Kidney epithelial cell (primary cell): ENCODE measurements at places on chromosomes 5 and 9.

DNA sequence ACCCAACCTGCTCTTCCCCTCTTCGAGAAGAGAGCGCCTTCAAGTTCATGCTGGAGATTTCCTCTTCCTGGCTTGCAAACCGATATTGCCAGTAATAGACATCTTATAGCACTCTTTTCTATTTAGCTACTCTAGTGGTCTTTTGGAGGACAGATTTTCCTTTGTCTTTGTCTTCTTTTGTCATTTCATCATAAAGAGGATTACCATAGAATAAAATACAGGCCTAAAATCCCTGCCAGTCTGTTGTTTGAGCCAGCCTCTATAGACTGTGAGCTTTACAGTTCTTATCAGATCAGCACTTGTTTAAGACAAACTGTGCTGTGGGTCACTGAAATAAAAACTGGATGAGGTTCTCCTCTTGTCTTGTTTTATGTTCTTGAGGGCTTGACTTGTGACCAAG, 802.8 kb downstream of the NR2F1-AS1 start:
- DNase-seq: no peak

DNA sequence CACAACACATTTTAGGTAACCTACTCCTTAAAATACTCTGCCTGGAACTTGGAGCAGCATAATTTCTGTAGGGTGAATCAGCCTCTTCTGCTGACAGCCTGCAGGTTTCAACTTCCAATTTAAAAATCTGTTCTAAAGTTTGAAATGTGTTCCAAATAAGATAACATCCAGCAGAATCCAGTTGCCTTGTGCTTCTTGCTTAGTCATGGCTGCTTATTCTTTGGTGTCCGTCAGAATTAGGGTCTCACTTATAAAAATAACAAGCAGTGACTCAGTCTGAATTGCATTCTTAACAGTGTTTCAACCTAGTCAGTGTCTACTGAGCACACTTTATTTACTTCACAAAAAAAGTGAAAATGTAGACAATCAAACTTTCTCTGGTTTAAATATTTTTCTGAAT, 3.7 kb downstream of the CDH6 start:
- DNase-seq: no peak

DNA sequence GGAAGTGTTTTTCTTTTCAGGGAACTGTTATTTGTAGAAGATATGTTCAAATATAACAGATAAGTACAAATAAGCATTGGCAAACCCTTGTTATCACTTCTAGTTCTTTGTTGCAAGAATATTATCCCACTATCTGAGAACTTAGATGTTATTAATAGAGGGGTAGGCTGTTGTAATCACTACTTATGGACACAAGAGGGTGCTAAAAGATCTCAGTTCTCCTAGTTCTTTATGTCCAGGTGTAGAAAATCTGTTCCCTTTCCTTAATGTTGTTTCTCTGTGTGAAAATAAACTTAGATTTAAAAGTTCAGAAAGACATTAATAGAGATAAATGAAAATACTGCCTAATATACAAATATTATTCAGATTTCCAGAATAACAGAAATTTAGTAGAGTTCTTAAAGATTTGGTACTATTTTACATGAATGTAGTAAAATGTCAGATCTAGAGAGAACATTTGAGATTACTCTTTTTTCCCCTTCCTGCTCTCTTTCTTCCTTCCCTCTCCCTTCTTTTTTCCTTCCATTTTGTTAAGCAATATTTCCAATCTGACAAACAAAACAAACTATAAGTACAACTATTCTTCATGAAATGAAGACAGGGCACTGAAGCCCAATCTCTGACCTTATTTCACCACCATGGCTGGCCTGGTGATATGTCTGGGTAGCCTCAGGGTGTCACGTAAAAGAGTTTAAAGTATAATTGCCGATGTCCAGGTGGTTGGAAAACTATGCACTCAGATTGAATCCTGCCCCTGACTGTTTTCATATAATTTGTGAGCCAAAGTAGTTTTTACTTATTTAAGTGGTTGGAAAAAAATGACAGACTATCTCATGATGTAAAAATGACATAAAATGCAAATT, 43.6 kb upstream of the C5orf46 start:
- peak; percentile 1 for DNase-seq

DNA sequence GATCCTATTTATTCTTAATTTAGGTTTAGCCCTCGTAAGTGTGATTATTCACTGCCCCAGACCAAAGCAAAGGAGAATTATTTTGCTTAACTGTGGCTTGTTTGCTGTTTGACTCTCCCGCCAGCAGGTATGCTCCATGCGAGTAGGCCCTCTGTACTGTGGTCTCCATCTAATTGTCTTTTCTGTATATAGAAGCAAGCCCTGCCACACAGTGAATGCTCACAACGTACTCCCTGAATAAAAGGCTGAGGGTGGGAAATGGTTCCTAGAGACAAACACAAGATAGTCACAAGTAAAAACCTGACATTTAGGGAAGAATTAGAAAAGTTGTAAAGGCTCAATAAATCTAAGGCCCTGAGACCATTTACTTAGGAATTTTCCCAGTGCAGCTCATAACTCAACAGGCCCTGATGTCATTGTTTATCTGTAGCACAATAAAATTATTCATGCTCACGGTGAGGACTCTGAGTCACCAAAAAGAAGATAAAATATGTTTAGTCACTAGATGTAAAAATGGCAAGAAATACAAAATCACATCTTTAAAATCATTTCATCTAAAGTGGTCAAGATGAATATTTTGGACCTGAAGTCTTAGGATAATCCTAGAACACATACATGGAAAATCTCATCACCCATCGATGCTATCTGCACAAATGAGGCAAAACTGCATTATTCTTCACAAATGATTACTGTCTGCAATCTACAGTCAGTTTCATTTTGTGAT, 473.2 kb downstream of the ENC1 start:
- peak; percentile 29 for DNase-seq

DNA sequence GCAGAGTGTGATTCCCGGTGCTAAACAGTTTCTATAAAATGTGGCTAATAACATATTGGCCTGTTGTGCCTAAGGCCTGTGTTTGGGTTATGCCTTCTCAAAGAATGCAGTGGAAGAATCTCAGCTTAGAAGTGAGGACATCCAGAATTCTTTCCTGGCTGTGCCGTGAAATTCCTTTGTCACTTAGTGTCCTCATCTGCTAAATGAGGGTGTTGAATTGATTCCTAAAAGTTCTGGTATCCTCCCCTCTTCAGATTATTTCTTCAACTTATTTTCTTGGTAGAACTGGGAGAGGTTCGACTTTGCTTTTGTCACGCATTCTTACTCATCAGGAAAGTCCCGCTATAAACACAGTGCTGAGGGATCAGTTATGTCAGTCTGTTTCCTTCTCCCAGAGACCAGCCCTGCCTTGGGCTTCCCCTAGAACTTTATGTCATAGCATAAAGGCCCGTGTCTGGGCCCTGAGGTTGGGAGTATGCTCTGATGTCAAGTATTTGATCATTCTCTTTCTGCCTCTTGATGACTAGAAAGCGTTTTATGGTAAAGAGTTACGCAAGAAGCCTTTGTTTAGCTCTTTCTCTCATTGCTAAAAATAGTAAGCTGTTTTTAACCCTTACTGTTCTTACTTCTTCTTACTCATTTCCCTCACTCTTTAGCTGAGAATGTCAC, 29.5 kb downstream of the MTAP start:
- peak; percentile 78 for DNase-seq

DNA sequence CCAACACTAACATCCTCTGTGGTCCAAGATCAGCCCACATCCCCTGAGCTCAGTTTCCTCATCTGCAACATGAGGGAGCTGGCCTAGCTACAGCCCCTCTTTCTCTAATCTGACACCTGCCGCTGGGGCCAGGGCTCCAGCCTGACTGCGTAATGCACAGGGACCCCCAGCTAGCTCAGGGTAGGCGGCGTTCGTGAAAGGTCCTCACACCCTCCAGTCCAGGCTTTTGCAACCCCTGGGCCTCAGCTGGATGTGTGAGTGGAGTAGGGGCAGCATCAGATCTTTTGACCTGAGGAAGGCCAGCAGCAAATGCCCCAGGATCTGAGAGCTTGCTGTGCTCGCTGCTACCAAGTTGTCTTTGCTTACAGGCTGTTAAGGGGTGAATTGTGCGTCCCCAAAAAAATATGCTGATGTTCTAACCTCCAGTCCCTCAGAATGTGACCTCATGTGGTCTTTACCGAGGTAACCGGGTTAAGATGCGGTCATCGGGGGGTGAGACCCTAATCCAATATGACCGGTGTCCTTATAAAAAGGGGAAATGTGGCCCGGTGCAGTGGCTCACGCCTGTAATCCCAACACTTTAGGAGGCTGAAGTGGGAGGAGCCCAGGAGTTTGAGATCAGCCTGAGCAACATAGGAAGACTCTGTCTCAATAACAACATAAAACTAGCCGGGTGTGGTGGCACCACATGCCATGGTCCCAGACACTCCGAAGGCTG, 47.8 kb downstream of the PLPP7 start:
- no peak for DNase-seq

DNA sequence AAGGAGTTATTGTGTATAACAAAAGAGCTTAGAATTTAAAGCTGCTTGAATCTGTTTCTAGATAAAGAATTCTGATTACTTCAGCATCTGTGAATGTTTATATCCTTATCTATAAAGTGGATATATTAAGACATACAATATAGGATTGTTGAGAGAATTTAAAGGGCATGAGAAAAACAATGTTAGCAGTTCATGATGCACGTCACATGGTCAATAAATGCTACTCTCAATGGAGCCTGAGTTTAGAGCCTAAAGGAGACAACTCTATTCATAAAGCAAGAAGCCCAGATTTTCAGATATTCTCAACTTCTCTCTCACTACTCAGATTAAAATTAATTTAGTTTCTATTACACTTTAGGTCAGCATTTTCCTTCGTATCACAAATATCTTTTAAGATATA, 666.7 kb upstream of the CDH18 start:
- DNase-seq: no peak

- no peak for DNase-seq
Observed at GRCh38 chr5:171975262-171975876, 31.1 kb downstream of the FBXW11 start.

DNA sequence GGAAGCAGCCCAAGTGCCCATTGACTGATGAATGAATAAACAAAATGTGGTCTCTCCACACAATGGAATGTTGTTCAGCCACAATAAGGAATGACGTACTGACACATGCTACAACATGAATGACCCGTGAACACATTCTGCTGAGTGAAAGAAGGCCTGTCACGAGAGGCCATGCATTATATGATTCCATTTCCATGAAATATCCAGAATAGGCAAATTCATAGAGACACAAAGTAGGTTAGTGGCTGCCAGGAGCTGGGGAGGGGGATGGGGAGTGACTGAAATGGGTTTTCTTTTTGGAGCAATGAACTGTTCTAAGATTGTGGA, 41.4 kb downstream of the BICD2 start:
- no peak for DNase-seq

DNA sequence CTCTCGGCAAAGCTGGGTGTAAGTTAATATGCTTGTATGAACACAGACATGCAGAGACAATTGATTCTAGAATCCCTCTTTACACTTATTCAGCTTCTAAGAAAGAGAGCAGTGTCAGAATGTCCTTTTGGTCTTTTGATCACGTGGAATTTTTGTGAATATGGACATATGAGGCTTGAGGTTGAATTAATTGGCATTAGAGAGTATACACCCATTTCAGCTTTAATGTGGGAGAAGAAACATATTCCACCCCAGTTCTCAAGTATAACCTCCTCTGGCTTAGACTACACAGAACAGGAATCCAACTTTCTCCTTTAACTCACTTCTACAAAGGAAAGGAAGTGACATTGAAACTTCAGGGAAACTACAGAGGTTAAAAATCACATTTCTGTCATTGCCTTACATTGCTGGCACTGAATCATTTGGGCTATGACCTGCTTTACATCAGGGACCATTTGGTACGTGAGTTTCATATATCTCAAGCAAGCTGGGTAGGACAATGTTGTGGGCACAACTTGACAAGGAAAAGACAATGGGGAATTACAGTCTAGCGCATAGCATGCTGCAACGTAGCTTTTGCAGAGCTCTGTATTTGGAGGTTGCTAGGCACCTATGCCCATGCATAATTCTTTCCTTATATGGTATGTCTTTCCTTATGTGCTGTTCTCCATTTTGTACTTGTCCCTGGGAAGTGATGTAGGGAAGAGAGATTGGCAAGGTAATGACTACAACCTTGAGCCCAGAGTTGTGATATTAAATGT, 19.5 kb downstream of the DAB2 start:
- no peak for DNase-seq

GRCh38 chr9:131658377-131659129, 81.3 kb downstream of the RAPGEF1 start:
- DNase-seq: peak; percentile 74

GRCh38 chr5:72641164-72641563, 134.0 kb upstream of the ZNF366 start:
- no peak for DNase-seq

DNA sequence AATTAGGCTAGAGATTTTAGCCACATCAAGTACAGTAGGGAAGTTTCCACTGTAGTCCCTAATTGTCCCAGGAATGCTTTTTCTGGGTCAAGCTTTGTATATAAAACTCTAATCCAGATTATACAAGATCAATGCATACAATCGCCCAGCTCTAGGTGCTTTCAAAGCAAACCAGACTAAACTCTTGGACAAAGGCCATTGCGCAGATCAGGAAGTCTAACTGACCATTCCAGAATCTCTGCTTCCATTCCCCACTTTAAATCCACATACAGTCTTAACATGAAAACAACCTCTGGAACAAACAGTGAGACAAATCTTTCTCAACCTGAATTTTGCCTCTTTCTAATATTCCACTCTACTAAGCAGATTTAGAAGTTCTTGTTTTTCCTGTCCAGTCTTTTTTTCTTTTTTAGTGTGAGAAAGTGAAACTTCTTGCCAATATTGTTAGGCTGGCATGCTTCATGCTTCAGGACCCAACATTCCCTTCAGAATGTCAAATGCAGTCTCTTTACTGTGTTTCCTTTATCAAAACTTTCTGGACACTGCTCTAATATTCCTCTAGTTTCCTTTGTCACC, 76.1 kb downstream of the ITGA1 start:
- DNase-seq: no peak
